GM12878 (cell line): ENCODE measurements at places on chromosomes 4 and X. TPM values are rescaled to one million over a fixed set of nuclear protein-coding genes. Genes with fewer than 3 reads are reported as not detected.

DNA sequence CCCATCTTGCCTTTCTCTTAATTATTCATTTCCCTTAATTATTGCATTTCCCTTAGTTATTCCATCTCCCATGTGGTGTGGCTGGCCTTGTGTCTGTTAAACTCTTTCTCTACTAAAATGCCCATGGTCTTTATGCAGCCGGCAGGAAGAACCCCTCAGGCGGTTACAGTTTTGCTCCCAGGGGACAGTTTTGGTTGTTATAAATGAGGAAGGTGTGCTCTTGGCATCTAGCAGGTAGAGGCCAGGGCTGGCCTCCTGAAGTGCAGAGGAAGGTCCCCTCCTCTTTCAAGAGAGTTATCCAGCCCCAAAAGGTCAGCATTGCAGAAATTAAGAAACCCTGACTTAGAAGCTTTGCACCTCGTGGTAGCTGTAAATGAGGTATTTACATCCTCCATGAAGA, 18.0 kb downstream of the TBL1X start:
- DNase-seq = no peak
- no peaks in the 10 kb centered on the region for H3K4me1 ChIP-seq
- no peaks in the 10 kb centered on the region for H3K27me3 ChIP-seq
- no peaks in the 10 kb centered on the region for H3K36me3 ChIP-seq

The BEX3 gene
- total RNA-seq = 0.27 and 1.5 TPM in 2 replicates

GRCh38 chr4:53785996-53786395, 194.7 kb upstream of the LNX1 start:
- H3K27ac ChIP-seq = no peak overlapping the region
- no peaks in the 10 kb centered on the region for H3K4me1 ChIP-seq
- H3K36me3 ChIP-seq = no peaks in the 10 kb centered on the region
- H3K4me3 ChIP-seq = no peak overlapping the region

The SLC34A2 gene
- 0.59 and 1.3 TPM in 2 replicates for total RNA-seq

The BLOC1S4 gene
- 18.0 and 20.4 TPM in 2 replicates for total RNA-seq

DNA sequence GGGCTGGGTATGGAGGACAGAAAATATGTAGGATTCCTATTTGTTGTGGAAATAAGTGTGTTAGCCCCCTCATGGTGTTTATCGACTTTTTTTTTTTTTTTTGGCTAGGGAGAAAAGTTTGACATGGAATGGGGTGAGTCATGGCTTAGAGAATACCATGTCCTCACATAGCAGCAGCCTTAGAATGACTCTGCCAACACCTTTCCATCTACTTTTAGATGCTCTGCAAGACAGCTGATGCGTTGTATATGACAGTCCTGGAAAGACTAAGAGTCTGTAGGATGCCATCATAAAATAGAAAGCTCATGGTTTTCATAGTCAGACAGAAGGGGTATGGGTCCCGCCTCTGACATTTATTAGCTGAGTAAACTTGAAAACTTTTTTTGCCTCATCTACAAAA, 37.7 kb downstream of the MTTP start:
- H3K36me3 ChIP-seq = no peaks in the 10 kb centered on the region
- no peaks in the 10 kb centered on the region for H3K4me1 ChIP-seq
- H3K27me3 ChIP-seq = no peaks in the 10 kb centered on the region
- no peak for DNase-seq
- no peak overlapping the region for H3K27ac ChIP-seq

- no peaks in the 10 kb centered on the region for H3K4me1 ChIP-seq
- DNase-seq = no peak
- H3K4me3 ChIP-seq = no peak overlapping the region
- H3K27me3 ChIP-seq = no peaks in the 10 kb centered on the region
- no peak overlapping the region for H3K27ac ChIP-seq
Observed at GRCh38 chr4:78379991-78380729, 171.4 kb upstream of the ANXA3 start.

- no peak for DNase-seq
- H3K27me3 ChIP-seq = no peaks in the 10 kb centered on the region
- H3K36me3 ChIP-seq = no peaks in the 10 kb centered on the region
- no peaks in the 10 kb centered on the region for H3K4me1 ChIP-seq
- no peak overlapping the region for H3K4me3 ChIP-seq
Observed at GRCh38 chr4:98544818-98545414, 113.5 kb downstream of the TSPAN5 start.

DNA sequence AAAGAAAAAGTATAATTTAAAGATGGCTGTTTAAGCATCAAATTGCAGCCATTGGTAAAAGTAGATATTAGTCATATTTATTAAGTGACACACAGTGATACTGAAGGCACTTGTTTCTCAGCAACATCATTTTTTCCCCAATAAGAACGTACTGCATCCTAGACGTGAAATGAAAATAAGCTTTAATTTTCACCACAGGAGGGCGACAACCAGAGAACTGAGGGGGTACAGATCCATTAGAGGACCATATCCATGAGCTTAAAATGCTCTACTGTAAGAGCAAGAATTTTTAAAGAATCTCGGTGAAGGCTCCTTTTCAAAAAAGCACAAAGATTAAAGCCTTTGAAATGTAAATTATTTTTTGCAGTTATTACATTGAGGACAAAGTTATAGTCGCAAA, 33.4 kb downstream of the FRG1 start:
- H3K36me3 ChIP-seq = no peaks in the 10 kb centered on the region
- H3K27ac ChIP-seq = no peak overlapping the region
- no peaks in the 10 kb centered on the region for H3K4me1 ChIP-seq
- no peak overlapping the region for H3K4me3 ChIP-seq

The CT45A3 gene
- not detected in 2 replicates for total RNA-seq

DNA sequence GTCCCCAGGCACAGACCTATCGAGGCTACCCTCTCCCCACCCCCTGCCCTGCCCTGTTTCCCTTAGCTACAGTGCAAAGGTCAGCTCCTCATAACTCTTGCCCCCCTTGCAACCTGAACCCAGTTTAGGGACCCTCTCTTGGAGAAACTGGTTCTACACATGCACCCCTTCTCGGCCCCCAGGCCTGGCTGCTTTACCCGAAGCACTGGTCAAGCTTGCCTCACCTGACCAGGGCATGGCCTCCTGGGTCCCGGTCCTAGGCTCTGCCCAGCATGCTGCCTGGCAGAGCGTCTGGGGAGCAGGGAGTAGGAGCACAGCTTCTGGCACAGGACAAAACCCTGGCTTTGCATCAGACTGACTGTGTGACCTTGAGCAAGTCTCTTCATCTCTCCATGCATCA, 28.0 kb downstream of the ZNF185 start:
- DNase-seq = no peak
- no peaks in the 10 kb centered on the region; the same call in 1 of the 2 replicates for H3K4me1 ChIP-seq
- no peaks in the 10 kb centered on the region for H3K36me3 ChIP-seq
- no peak overlapping the region for H3K4me3 ChIP-seq

The ACE2 gene
- not detected in 2 replicates for total RNA-seq

DNA sequence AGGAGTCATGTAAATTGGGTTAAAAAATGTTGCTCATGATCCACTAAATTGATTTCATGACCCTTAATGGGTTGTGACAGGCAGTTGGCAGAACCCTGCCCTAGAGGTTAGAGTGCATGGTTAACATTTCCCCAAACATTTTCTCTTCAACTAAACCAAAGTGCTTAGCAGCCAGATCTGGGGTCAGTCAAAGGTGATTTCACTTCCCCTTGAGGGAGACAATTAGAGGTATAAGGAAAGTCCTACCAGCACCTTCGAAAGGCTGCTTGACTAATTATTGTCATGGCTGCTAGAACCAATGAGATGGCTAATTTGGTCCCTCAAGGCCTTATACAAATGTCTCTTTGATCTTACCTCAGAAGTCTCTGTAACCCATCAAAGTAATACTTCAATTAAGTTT, 30.9 kb upstream of the INTS6L start:
- peak; percentile 59 for DNase-seq
- H3K4me3 ChIP-seq = no peak overlapping the region
- peaks cover 9% of the 10 kb centered on the region for H3K4me1 ChIP-seq
- no peaks in the 10 kb centered on the region for H3K27me3 ChIP-seq
- no peak overlapping the region for H3K27ac ChIP-seq

The NSG1 gene
- total RNA-seq = 0.10 TPM in 1 of 2 replicates, not detected in the other

- no peaks in the 10 kb centered on the region for H3K36me3 ChIP-seq
- no peak overlapping the region for H3K27ac ChIP-seq
- H3K4me1 ChIP-seq = no peaks in the 10 kb centered on the region
- no peak overlapping the region for H3K4me3 ChIP-seq
- no peak for DNase-seq
- no peaks in the 10 kb centered on the region for H3K27me3 ChIP-seq
Observed at GRCh38 chrX:109049903-109050302, 313.5 kb upstream of the IRS4 start.

The TEX13B gene
- not detected in 2 replicates for total RNA-seq

DNA sequence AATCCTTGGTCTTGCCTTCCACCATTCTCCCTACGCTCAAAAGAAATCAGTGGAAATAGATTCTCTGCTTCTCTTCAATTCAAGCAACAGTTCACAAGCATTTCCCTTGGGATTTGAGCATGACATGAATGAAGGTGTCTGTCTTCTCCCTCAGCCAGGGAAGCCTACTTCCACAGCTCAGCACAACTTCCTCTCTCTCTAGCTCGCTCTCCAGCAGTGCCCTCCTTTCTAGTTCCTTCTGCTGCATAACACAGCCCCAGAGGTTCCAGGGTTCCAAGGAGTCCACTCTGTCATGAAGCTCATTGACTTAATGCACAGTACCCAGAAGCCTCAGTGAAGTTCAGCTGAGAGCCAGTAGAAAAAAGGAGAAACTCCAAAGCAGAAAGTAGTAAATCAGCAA, 81.3 kb downstream of the PLS3 start:
- no peaks in the 10 kb centered on the region for H3K27me3 ChIP-seq
- no peak overlapping the region for H3K27ac ChIP-seq
- H3K36me3 ChIP-seq = no peaks in the 10 kb centered on the region
- H3K4me1 ChIP-seq = no peaks in the 10 kb centered on the region
- no peak for DNase-seq
- H3K4me3 ChIP-seq = no peak overlapping the region

The DMD gene
- 3.8 and 4.4 TPM in 2 replicates for total RNA-seq

The CXCL1 gene
- total RNA-seq = not detected in 2 replicates

- H3K4me3 ChIP-seq = no peak overlapping the region
- no peak overlapping the region for H3K27ac ChIP-seq
- H3K27me3 ChIP-seq = no peaks in the 10 kb centered on the region
- no peaks in the 10 kb centered on the region for H3K36me3 ChIP-seq
- H3K4me1 ChIP-seq = peaks cover 37% of the 10 kb centered on the region
- DNase-seq = no peak
Observed at GRCh38 chrX:13048280-13048679, 3.9 kb upstream of the FAM9C start.

DNA sequence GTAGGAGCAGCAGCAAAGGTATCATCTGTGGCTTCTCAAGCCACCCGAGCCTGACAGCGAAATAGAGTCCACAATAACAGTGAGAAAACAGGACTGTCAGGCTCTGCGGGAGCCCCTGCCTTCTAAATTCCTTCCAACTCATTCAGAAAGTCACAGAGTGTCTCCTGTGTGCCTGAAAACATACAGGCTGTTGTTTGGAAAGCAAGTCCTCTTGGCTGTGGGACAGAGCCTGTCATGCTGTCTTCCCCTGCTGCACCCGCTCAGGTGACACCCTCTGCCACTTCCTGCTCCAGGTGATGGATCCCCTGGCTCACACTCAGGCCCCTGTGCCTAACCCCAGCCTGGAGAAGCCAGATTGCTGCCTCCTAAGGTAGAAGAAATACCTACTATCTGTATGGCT, 152.3 kb downstream of the RAB28 start:
- no peak overlapping the region for H3K4me3 ChIP-seq
- H3K36me3 ChIP-seq = no peaks in the 10 kb centered on the region
- no peak overlapping the region for H3K27ac ChIP-seq
- no peaks in the 10 kb centered on the region for H3K27me3 ChIP-seq
- no peaks in the 10 kb centered on the region for H3K4me1 ChIP-seq

- no peak for DNase-seq
- no peaks in the 10 kb centered on the region for H3K4me1 ChIP-seq
- H3K27ac ChIP-seq = no peak overlapping the region
- H3K4me3 ChIP-seq = no peak overlapping the region
Observed at GRCh38 chr4:35503435-35503834, 740.9 kb downstream of the ARAP2 start.

DNA sequence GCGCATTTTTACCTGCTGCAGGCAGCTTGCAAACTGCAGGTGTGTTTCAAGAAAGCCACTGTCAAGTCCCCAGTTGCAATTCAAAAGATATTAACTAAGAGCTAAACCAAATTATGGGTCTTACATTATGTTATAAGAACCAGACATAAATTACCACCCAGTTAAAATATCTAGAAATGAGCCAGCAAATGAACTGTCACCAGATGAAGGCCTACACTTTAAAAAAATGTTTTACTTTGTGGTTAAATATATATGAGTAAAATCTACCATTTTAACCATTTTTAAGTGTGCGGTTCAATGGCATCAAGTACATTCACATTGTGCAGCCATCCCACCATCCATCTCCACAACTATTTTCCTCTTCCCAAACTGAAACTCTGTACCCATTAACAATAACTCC, 32.0 kb upstream of the TMEM131L start:
- DNase-seq = no peak
- H3K27me3 ChIP-seq = no peaks in the 10 kb centered on the region

- no peaks in the 10 kb centered on the region for H3K4me1 ChIP-seq
- DNase-seq = no peak
- no peaks in the 10 kb centered on the region for H3K36me3 ChIP-seq
- no peaks in the 10 kb centered on the region for H3K27me3 ChIP-seq
- H3K4me3 ChIP-seq = no peak overlapping the region
Observed at GRCh38 chrX:43949669-43950068, 23.5 kb downstream of the NDP start.

DNA sequence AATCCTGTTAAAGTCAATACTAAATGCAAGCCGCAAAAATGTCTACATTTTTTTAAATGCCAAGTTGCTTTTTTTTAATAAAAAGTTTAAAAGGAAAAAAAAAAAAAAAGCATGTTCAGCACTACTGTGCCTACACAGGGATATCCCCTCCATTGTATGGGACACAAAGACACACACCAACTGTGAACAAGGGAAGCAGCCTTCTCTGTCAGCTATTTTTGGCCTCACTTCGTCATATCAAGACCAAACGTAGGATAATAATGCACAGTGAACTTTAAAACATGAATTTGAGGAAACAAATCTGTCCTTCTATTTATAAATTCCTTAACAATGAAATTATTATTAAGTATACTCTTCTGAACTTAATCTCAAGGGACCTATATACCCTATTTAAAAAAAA, 4.4 kb downstream of the FBXW7 start:
- H3K27ac ChIP-seq = peak overlapping the region; percentile 35
- peak overlapping the region; percentile 92 for H3K4me3 ChIP-seq
- no peaks in the 10 kb centered on the region for H3K27me3 ChIP-seq
- DNase-seq = no peak

- H3K36me3 ChIP-seq = no peaks in the 10 kb centered on the region
- DNase-seq = no peak
- H3K27me3 ChIP-seq = no peaks in the 10 kb centered on the region
- H3K4me3 ChIP-seq = no peak overlapping the region
Observed at GRCh38 chr4:16294455-16294854, 68.2 kb upstream of the TAPT1 start.

The SSX1 gene
- 0.15 TPM in 1 of 2 replicates, not detected in the other for total RNA-seq

DNA sequence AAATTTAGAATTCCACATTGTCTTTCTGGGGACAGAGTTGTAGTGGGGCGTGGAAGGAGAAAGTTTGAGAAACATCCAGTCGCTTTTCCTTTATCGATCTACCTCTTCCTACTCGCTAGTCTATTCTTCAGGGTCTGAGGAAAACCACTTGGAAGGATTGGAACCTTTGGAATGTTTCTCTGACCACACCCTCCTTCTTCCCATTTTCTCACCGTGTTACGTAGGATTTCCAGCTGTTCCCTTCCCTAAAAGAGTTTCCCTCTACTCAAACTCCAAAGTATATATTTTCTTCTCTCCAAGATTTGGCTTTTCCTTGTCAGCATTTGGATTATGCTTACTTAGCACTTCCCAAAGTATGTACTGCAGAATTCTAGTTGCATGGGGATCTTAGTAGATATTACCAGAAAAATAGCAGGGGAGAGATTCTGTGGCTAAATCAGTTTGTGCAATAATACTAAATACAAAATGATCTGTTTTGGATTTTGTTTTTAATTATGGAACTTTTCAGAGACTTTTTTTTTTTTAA, 4.9 kb downstream of the ENPEP start:
- H3K4me1 ChIP-seq = peaks cover 13% of the 10 kb centered on the region
- H3K27ac ChIP-seq = no peak overlapping the region
- no peak for DNase-seq
- H3K36me3 ChIP-seq = no peaks in the 10 kb centered on the region
- H3K27me3 ChIP-seq = no peaks in the 10 kb centered on the region
